Activated CD8-positive, alpha-beta T cell treated with anti-CD3 and anti-CD28 coated beads for 36 hours (primary cell): ENCODE measurements at places on chromosomes 2 and 18.

- DNase-seq = no peak
Observed at GRCh38 chr2:226839161-226839560, 3.3 kb downstream of the RHBDD1 start.

DNA sequence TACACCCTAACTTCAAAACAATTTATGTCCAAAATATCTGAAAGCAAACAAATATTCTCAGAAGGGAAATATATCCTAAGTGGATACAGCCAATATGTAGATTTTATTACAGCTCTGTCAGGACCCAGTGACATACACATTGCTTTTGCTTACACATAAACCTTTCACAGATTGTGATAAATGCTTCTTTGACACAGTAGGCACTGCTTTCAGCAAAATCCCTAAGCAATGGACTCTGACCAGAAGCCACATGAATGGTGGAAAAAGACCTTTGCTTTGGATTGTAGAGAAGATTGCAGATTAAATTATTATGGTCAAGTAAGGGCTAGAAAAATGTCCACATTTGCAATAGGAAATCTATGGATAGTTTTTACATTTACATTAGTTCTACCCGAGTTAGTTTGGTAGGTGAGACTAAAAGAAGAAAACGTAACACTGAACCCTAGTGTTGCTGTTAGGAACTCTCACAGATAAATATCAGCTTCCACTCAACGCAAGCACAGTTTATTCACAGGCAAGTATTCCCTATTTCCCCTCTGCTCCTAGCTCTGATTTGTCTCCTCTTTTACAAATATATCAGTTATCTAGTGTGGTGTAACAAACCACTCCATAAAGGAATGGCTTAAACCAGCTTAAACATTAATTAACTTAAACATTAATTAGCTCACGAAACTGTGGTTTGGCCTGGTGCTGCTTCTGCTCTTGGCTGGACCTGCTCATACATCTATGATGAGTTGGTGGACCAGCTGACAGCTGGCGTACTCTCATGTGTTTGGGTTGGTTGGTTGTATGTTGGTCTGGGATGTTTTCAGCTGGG lies 23.6 kb upstream of the SERPINE2 start:
- no peak for DNase-seq

GRCh38 chr2:180664507-180664906 lies 315.9 kb upstream of the UBE2E3 start:
- no peak for DNase-seq

GRCh38 chr2:35580956-35581355 lies 774.6 kb upstream of the CRIM1 start:
- no peak for DNase-seq

GRCh38 chr2:27723372-27724144 lies 48.0 kb upstream of the MRPL33 start:
- peak; percentile 30 for DNase-seq

DNA sequence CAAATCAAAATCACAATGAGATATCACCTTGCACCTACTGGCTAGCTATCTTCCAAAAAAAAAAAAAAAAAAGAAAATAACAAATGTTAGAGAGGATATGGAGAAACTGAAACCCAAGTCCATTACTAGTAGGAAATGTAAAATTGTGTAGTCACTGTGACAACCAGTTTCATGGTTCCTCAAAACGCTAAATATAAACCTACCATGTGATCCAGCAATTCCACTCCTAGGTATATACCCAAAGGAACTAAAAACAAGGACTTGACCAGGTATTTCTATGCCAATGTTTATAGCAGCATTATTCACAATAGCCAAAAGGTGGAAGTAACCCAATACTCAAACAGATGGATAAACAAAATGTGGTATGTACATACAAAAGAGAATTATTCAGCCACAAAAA lies 11.7 kb upstream of the SCRN3 start:
- no peak for DNase-seq

- DNase-seq = no peak
Observed at GRCh38 chr2:58137856-58138255, 91.2 kb downstream of the VRK2 start.

DNA sequence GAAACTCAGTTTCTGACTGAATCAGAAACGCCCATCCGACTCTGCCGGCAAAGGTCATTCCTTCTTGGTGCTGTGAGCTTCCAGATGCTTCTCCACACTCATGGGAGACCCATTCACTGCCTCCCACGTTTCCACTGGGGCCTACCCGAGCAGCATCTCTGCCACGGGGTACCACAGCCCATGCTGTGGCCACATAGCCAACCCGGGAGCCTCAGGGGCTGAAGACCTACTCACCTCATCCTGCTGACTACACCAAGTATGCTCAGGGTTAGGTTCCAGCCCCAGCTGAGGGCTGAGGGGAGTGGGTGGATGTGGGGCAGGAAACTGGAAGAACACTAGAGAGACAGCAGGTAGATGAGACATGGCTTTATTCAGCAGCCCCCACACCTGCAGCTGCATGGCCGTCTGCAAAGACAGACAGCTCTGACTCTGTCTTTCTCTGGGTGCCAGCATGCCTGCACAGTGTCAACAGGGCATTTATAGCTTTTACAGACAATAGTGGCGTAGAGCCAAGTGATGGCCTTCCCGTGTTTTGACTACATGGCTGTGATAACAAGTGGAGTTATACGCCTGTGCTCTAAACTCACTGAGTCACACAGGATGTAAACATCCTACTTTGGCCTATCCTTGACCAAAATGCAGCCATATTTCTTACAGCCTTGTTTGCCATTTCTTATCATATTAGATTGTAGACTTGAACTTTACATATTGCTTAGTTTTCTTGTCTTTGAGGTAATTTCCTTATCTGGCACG lies 16.5 kb upstream of the KLHL23 start:
- no peak for DNase-seq

DNA sequence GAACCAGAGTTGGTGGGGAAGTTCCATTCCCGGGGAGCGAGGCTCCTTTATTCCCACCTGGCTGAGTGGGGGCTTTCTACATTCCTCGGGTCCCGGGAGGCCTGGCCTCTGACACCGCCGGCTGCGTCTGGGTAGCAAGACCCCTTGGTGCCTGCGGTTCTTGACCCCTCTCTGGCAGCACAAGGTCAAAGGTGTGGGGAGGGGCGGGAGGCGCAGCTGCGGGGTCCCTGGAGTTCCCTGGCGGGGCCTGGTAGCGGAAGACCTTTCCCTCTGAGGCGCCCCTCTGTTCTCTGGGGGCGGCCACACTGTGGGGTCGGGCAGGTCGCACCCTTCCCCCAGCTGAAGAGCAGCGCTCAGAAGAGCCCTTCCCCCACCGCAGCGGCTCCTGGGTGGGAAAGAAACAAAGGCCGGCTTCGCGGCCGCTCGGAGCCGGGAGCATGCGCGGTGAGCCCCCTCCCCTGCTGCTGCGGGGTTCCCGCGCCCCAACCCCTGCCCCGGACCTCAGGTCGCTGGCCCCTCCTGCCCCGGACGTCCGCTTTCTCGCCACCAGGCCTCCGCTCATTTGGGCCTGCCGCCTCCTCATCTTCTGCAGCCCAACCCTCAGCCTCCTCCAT lies 146.3 kb downstream of the ANKRD44 start:
- DNase-seq = no peak

GRCh38 chr18:68972176-68972575 lies 174.3 kb downstream of the CCDC102B start:
- DNase-seq = no peak

DNA sequence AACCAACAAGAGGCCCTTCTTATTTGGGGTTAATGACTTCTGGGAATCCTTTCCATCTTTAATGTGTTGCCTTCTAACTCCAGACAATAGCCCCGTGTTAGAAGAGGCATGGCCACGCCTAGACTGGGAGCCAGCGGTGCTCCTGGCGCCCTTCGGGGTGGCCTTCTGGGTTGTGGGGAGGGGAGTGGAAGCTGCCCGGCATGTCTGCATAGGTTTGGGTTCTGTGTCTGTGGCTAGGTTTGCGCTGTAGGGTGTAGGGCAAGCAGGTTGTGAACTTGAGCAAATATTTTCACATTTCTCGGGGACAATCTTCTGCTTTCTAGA lies 40.4 kb downstream of the CELF4 start:
- no peak for DNase-seq

DNA sequence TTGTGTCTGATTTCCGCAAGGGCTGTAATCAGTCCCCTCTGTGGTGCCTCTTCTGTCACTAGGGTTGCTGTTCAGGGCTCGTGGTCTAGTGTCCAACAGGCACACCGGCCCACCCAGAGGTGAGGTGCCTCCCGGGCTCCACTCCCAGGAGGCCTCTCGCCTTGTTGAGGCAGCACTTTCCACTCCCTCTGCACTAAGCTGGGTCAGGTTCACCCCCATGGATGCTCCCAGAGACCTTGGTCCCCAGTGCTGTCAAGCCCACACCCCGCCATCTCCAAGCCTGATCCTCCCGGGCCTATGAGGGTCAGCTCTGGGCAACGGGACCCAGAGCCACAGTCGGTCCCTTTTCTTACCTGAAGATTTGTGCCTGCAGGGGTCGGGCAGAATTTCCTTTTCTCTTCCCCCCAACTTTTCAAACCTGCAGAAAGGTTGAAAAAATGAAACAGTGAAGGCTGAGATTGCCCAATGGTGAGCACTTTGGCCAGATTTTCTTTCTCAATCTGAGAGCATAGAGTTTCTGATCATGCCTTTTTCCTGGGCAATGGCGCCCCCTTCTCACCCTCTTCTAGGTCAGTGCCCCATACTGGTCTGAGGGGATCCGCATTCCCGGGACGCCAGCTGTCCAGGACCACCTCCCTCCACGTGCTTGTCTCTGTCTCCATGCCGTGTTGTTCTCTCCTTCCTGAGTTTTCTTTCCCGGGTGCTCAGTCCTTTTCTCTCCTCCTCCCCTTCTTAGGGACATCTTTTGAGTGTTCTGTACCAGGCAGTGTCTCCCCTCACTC lies 148.0 kb downstream of the ASB1 start:
- no peak for DNase-seq

- DNase-seq = no peak
Observed at GRCh38 chr18:74869904-74870863, 272.5 kb downstream of the ZNF407 start.

DNA sequence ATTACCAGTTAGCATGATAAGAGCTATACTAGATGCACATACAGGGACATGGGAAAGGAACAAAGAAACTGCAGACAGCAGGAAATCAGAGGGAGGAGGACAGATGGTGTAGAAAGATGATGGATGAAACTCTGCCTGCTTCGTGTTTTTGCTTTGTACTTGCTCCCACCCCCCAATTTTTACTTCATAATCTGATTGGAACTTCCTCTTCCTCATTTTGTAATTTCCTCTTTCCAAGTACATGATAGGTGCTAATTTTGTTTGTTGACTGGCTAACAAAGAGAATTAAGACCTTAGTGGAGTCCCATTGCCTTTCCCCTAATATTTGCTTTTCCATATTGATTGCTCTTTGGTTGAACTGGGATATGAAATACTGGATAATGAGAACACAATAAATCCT lies 76.0 kb upstream of the PELI1 start:
- no peak for DNase-seq

GRCh38 chr2:11157731-11158130 lies 2.5 kb downstream of the SLC66A3 start:
- no peak for DNase-seq

- no peak for DNase-seq
Observed at GRCh38 chr2:150624001-150624401, 136.5 kb upstream of the RND3 start.
